ENCODE measurements at places on chromosomes 4 and X.

DNA sequence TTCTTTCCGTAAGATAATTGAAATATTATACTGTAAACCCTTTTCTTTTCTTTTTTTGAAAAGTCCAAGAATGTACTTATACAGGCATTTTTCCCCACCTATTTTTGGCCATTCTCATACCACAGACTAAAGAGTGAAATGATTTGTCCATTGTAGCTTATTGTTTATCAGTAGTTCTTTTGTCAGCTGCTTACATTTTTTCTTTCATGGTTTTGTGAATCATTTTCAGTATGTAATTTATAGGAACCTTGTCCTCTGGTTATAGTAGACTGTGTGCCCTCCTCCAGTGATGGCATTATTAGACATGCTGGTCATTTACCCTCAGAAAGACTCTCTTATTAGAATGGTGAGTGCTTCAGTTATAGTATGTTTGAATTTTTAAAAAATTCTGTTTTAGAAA lies 56.7 kb downstream of the CCKAR start:
- no peak for DNase-seq

DNA sequence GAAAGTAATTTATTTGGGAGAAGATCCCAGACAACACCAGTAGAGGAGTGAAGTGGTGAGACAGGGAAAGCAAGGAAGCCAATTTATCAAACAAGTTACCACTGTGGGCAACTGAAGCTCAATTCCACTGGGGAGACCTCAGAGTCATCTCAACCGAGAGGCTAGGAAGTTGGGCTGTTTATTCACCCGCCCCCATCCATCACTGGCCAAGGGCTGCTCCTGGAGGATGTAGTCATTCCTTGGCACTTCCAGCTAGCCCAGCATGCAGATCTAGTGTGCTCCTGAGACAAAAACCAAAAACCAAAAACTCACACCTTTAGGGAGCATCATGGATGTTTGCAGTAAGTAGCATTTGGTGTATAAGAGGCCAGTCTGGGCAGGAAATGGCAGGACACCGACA lies 47.0 kb downstream of the RAI2 start:
- DNase-seq: no peak

DNA sequence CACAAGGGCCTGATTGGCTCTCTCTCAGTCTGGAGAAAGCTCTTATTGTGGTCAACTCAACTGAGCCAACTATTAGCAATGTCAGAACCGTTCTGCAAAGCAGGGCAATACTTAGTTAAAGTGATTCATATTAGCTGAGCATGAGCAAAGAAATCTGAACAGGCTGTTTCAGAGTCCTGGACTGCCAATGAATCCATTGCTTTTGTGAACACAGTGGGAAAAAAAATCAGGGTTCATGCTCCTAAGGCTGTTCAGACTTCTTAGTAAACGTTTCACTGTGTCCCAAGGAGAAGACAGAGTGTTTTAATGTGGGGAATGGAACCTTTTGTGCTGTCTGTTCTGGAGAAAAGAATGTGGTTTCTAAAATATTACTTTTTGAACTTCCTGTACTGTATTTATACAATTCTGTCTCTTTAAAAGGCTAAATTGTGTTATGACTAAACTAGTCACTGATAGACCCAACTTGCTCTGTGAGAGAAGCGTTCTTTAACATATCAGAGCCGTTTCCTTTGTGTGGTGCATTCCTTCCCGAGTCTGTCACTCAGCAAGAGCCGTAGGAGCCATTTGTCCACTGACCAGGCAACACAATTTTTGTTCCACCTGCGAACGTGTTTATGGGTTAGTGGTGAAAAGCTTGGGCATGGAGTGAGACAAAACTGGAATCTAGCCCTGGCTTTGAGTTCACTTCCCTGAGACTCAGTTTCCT lies 366.1 kb downstream of the FBXO8 start:
- no peak for DNase-seq

- DNase-seq: no peak
These were observed 61.9 kb downstream of the TET2 start for GRCh38 chr4:105208561-105208960.

- DNase-seq: no peak
These were observed 62.9 kb downstream of the BRCC3 start for GRCh38 chrX:155134255-155134654.

GRCh38 chr4:122716825-122717448 lies 15.6 kb upstream of the BBS12 start:
- peak; percentile 89 for DNase-seq

GRCh38 chrX:23901060-23901459 lies 6.7 kb downstream of the APOO start:
- no peak for DNase-seq

DNA sequence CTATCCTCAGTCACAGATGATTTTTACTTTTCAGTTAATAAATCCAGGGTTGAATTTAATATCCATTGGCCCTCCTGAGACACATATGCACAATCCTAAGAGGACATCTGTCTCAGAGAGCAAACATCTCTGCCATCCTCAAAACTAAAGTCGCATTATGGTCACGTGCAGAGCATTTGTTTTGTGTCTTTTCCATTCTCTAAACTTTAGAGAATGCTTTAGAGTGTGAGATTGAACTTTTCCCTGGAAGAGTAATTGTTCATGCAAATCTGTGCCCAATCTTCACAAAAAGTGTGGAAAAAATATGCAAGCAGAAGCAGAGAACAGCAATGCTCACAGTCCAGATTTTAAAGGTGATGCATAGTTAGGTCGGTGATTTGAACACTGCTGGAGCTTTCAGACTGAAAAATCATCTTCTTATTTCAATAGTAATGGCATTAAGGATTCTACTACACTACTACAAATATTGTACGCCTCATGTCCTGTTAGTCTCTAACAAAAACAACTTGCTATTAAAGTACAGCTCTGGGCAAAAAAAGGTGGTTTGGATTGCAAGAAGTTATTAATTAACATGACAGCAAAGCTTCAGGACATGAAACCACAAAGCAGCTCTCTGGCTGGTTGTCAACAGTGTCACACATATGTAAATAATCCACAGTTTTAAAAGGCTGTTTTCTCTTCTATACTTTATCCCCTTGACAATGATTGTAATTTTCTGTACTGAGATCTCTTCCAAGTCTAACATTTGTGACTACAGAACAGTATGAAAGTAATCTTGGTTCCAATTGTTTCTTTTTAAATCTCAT lies 19.9 kb downstream of the DCHS2 start:
- no peak for DNase-seq

DNA sequence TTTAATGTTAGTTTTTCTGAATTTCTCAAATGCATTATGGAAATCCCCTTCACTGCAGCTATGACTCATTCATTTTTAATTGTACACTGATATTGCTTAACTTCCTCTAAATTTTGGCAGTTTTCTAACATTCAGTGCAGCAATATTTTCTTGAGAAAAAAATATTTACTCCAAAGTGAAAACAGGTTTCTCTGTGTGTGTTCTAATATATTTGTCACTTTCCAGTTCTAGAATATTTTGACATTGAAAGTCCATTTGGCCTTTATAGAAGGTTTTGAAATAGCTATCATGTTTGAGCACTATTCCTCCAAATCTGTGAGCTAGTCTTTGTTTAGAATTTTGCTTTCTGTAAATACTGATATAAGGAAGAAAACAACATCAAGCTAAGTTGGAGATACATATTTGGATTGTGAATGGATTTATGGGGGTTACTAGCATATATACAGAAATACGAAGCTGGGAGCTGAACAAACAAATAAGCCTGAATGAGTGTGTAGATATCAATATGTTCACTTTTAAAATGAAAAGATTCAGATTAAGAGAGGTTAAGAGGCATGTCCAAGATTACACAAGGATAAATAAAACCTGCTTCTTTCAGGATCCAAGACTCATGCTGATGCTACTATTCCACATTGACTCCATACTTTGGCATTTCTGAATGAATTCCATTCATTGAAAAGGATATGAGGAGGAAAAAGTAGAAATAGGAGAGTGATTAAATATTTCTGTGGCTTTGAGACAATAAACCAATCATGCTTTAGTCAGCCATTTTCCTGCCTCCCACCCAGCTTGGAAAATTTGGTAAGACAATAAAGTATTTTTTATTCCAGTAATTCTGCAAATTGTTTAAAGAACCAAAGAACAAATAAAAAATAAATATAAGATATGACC lies 57.3 kb upstream of the SLIT2 start:
- DNase-seq: no peak

DNA sequence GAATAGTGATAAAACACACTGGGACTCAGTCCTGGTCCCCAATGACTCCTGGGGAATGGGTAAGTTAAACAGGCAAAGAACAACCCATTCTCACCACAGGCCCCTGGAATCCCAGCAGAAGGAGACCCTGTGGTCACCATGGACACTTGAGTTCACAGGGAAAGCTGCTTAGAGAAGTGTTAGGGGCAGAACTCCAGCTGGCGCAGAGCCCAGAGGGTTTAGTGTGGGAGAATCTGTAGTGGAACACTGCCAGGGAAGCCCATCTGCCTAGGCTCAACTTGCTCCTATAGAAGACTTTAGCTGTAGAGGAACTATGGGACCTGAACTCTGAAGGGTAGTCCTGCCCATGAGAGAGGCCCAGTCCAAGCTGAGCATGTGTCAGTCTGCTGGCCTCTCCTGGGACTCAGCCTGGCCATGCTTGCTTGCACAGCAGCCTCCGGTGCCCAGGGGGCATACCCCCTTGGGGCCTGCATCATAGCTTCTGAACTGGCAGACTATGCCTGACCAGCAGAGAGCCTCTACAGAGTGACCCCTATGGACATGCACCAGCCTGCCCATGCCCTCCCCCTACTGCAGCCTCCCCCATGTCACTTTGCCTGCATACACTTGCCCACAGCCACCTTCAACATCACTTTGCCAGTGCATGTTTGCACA lies 343.5 kb downstream of the IDS start:
- DNase-seq: peak; percentile 80

- DNase-seq: peak; percentile 45
These were observed 442 bp upstream of the MCUB start for GRCh38 chr4:109559625-109559982.

GRCh38 chrX:153953342-153953830 lies 8.9 kb upstream of the RENBP start:
- peak; percentile 85 for DNase-seq

- DNase-seq: no peak
These were observed 35.5 kb upstream of the PLAC8 start for GRCh38 chr4:83149865-83150652.

GRCh38 chr4:123297836-123298235 lies 98.8 kb upstream of the SPRY1 start:
- DNase-seq: no peak

DNA sequence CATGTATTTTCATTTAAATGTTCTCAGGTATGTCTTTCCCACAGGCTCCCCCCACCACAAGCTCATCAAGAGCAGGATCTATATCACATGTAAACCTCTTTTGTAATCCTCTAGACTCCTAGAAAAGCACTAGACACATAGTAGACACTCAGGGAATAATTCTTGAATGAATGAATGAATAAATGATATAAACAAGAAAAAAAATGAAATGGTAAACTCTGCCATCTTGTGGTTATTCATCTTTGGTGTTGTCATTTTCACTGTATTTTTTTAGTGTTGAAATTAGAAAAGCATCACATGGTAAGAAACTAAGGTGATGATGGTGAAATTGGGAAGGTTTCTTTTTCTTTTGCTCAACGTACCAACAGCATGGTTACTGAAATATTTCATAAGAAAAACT lies 34.2 kb upstream of the C1GALT1C1 start:
- DNase-seq: no peak

GRCh38 chrX:118536687-118537461 lies 41.3 kb downstream of the DOCK11 start:
- no peak for DNase-seq

DNA sequence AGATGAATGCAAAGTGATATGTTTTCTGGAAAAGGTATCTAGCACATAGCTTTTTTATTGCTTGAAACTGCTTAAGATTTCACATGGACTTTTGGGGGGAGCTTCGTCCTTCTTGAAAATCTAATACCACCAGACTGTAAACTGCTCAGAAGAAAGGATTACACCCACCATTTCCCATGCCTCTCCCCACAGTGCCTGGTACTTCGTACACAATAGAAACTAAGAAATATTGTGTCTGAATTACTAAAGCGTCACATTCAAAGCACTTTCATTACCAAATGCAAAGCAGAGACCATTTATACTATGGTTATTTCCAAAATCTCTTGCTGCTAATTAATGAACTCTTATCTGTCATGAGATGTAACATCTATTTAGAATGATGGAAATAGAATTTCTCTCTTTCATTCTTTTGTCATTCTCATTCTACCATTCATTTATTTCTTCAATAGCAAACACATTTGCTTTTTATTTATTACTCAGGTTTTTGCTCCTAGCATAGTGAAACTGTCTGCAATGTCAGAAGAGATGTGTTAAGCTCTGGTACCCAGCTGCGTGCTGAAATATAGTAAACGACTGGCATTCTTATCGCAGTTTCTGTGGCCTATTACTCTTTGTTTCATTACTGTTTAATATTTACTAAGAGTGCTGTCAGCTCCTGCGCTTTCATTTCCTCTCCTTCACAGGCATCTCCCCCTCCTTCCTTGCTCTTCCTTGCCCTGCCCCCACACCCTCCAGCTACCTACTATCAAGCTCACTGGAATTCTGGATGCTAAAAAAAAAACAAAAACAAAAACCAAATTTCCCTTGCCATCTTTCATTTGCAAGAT lies 51.4 kb upstream of the RAPGEF2 start:
- DNase-seq: no peak

DNA sequence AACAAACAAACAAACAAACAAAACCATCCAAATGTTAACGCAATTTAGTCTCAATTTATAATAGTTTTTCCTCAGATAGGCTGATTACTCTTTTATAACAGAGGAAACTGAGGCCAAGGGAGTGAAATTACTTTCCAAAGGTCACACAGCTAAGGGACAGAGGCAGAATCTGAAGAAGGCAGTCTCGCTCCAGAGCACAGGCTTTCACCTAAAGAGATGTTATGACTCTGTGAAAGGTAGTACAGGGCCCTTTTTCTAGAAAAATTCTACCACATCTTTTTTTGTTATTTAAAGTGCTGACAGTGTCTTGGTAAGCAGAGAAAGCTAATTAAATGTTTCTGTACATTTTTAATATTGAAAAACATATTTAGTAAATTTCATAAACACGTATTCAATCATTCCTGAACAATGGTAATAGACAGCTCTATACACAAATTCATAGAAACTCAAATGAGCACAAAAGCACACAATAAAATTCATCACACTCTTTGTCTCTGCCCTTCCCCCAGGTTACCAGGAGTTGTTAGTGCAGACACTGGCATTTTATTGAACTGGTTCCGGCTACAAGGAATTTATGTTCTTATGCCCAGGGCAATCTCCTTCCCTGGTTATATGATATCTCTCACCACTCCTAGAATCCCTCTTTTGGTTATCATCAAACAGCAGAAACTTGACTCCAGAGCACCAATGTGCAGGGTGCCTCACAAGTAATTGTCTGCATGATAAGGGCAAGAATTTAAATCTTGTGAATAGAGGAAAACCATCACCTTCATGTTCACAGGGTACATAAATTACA lies 7.7 kb upstream of the APBB2 start:
- no peak for DNase-seq

GRCh38 chr4:37160653-37161052 lies 83.9 kb upstream of the NWD2 start:
- DNase-seq: no peak
